ENCODE measurements at places on chromosomes 1 and 21.

- no peak for DNase-seq
Measured at GRCh38 chr1:229251185-229251584, 19.7 kb upstream of the RAB4A start.

DNA sequence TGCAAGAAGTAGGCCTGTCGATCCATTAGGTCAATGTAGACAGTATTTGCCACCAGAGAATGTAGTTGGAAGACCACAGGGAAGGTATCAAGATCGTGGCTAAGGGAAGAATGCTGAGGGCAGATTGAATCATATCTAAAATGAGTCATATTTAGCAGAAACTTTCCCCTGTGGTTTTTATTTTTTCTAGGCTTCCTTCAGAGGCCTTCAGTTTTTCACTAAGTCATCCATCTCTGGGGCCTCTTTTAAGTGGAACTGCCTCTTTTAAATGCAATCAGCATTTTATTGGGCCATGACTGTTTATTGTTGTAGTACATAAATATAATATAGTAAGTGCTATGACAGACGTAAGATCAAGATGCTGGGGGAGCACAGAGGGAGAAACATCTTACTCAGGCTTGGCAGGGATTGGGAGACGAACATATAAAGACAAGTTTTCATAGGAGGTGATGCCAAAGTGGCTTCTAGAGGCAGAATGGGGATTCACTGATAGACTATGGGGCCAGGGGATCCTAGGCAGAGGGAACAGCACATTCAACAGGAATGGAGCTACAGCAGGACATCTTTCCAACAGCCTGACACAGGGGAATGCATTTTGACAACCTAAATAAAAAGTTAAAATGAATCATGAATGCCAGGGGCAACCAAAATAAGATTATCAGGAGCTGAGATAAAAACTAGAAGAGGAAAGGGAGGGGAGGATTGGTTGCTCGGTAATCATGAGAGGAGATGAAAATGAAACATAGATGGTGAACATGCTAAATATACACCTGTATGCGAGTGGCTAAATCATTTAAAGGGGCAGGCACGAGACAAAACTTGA lies 20.1 kb downstream of the UBE2U start:
- no peak for DNase-seq

DNA sequence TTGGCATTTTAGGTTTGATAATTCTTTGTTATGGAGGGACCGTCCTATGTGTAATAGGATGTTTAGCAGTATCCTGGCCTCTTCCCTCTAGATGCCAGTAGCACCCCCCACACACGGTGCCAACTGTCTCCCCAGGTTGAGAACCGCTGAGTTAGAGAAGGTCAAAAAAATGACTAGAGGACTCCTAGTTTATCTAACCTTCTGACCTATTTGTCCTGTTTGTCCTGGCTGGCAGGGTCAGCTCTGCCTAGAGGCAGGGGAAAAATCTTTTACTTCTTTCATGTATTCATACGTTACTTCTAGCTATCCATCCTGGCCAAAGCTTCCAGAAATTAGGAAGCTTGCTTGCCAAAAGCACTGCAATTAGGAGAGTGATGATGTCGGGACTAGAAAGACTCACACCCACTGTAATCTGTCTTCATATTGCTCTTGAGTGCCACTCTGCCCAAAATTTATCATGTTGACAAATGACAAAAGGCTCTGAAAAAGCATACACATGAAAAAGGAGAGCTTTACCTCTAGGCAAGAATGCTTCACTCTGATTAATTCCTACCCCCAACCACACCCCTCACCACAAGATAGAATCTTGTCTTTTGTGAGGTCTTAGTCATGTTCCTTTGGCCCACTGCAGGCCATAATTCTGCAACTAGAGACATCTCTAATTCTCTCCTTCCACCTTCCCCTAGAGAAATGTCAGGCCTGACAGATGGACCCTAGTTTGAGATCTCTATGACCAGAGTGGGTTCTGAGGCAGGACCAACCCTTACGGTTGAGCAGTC lies 14.4 kb upstream of the AKR1A1 start:
- DNase-seq = no peak

DNA sequence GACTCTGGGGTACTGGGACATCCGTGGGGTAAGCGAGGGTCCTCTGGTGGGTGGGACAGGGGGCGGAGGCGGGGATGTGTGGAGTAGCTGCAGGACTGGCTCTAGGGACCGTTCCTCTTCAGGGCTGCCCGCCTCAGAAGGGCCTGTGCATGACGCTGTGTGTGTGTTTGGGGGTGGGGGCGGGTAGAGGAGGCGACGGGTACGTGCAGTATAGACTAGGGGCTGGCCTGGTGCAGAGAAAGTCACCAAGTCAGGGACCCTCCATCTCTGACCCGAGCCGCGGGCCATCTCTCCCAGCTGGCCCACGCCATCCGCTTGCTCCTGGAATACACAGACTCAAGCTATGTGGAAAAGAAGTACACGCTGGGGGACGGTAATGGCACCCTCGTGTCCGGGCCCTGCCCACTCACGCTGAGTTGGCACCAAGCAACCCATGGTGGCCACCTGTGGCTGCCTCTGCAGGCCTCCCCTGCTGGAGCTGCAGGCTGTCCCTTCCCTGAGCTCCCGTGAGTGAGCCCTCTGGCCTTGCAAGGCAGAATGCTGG lies 342 bp downstream of the GSTM5 start:
- no peak for DNase-seq

GRCh38 chr1:4801192-4801924 lies 146.9 kb downstream of the AJAP1 start:
- DNase-seq = no peak

GRCh38 chr1:204475656-204476432 lies 18.8 kb downstream of the PIK3C2B start:
- DNase-seq = no peak

GRCh38 chr1:37239225-37239740 lies 205.0 kb upstream of the GRIK3 start:
- DNase-seq = no peak

DNA sequence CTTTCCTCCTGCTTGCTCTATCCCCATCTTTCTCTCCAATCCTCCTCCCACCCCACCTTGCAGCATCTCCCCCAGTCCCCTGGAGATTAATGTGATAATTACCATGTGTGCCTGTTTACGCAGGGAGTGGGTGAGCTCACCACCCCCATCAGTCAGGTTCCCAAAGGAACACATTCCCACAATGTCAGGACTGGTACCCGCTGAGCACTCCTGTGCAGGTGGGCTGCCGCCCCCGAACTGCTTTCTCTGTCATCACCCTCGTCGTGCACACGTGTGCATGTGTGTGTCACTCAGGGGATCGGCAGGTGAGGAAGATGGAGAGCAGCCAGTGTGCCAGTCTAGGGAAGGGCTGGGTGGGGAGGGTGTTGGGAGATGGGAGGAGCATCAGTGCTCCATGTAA lies 163.4 kb downstream of the CACNA1E start:
- no peak for DNase-seq

DNA sequence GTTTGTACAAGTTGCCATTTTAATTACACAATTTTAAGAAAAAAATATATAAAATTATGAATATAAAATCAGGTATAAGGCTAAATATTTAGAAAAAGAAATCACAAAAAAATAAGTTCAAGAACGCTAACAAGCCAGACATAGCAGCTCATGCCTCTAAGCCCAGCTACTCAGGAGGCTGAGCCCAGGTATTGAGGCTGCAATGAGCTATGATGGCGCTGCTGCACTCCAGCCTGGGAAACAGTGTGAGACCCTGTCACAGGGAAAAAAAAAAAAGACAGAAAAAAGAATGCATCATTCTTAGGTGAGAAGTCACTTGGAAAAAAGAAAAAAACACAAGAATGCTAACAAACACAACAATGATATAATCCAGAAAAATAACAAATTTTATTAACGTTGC lies 112.3 kb upstream of the PRDX6 start:
- no peak for DNase-seq

DNA sequence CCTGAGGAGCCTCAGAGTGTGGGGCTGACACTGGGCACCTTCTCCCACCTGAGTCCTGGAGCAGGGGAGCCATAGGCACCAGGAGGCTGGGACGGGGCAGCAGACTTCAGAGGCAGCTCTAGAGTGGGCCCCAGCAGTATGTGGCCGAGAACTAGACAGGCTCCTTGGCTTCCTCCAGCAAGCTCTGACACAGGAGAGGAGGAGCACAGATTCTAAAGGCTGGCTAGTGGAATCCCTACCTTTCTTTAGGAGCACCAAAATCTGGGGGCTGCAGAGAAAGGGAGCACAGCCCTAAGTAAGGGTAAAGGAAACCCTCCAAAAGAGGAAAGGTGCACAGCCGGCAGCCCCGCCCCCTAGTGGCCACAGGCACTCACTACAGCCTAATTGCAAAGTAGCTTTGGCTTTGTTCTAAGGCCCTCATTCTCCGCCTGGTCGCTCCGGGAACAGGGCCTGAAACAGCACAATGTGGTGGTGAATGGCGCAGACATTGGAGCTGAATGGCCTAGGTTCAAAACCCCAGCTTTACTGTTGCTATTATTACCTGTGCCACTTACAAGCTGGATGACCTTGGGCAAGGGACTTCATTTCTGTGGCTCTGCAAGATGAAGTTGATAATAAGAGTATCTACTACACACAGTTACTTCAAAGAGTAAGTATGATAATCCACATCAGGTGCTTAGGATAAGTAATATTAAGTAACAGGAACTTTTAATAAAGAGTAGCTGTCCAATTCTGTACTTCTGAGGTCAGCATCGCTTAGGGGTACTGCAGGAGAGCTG lies 8.8 kb upstream of the GUCA2A start:
- DNase-seq = peak; percentile 50

GRCh38 chr1:118204105-118204504 lies 19.1 kb upstream of the SPAG17 start:
- no peak for DNase-seq

DNA sequence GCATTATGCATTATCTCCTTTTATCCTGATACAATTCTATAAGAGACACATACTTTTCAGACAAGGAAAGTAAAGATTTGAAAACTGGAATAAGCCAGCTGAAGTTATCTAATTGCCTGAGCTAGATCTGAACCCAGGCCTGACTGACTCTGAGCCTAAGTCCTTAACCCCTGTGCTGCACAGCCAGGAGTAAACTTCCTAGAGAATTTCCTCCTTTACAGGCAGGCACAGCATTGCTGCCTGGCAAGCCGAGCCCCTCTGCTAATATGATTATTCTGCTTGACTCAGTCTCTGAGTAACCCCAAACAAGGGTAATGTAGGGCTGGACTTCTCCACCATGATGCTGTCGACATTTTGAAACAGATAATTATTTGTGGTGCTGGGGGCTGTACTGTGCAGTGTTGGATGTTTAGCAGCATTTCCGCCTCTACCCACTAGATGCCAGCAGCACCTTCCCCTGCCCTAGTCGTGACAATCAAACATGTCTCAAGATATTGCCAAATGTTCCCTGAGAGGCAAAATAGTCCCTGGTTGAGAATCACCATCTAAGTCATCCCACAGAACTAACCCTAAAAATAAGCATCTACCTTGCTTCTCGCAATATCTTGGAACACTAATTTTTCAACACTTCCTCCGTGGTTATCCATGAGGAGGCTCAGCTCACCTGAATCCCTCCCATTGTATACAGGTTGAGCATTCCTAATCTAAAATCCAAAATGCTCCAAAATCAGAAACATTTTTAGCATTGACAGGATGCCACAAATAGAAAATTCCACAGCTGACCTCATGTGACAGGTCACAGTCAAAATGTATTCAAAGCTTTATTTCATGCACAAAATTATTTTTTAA lies 18.5 kb downstream of the CAMK1G start:
- DNase-seq = no peak

DNA sequence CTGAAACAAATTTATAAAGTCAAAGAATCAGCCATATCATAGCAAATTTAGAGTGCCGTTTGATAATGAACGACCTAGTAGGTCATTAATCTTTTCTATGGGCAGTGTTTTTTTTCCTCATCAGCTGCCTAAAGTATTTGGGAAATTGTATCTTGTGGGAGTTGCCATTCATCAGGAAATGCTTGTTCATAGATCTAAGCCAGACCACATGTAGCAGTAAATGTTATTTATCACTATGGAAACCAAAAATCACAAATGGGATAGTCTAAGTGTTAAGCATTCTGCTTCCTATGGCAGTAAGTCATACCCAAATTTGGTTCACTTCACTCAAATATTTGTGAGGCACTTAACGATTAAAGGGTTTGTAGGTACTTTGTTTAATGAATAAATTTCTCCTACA lies 52.9 kb downstream of the LRRC8D start:
- no peak for DNase-seq

- peak; percentile 24 for DNase-seq
Measured at GRCh38 chr1:229514578-229515275, 6.6 kb upstream of the NUP133 start.

DNA sequence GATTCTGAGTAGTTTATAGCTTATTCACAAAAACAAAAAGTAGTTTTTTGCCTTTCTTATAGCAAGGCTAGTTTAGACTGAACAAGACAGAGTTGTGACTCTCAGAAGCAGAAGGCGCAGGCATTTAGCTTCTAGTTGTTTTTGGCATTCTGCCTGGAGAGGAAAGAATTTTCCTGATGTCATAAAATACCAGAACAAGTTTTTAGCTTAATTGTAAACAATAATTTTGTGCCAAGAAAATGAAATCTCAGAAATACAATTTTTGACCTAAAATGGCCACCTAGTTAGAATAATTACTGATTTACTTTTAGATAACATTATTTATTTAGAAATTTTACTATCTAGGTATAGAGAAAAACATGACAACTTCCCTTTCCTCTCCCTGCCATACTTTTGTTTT lies 1.0 kb downstream of the DNAJB4 start:
- DNase-seq = no peak

- no peak for DNase-seq
Measured at GRCh38 chr1:230264342-230264741, 161.8 kb downstream of the PGBD5 start.

GRCh38 chr1:22615886-22616285 lies 20.5 kb upstream of the C1QA start:
- DNase-seq = no peak
